ENCODE measurements at places on chromosomes 3 and 15. TPM values are rescaled to one million over a fixed set of nuclear protein-coding genes. Genes with fewer than 3 reads are reported as not detected.

The ITPR1 gene
- 1.4 TPM for polyA plus RNA-seq

The HYAL1 gene
- polyA plus RNA-seq: 15.1 TPM

The KCNAB1 gene
- 1.2 TPM for polyA plus RNA-seq

The MYL3 gene
- polyA plus RNA-seq: 2.4 TPM

The RASL12 gene
- polyA plus RNA-seq: 1.8 TPM

The GCSAM gene
- not detected for polyA plus RNA-seq

The GUCA1C gene
- not detected for polyA plus RNA-seq

The RLBP1 gene
- polyA plus RNA-seq: 0.50 TPM

The PAQR9 gene
- not detected for polyA plus RNA-seq

The SPTBN5 gene
- 0.60 TPM for polyA plus RNA-seq

The CMC1 gene
- 111 TPM for polyA plus RNA-seq
